ENCODE measurements at places on chromosomes 5 and 9.

GRCh38 chr5:1325870-1326531 lies 18.9 kb downstream of the CLPTM1L start:
- no peak for DNase-seq

DNA sequence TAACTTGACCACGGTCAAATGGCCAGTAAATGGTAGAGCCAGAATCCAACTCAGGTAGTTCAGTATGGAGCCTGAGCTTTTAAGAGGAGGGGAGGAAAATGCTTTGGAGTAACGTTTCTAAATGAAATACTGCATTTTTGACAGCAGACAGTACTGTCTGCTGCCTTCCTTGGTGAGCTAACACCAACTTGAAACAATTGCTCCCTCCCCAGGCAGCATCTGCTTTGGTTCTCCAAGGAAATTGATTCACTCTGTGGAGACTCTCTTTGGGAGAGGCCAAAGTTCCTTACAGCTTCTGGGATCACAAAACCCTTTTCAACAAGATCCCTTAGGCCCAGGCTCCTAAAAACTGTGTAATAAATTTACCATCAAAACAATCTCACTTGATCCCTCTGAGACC lies 75.2 kb upstream of the SSBP2 start:
- DNase-seq = no peak

GRCh38 chr9:134440636-134441226 lies 114.5 kb downstream of the RXRA start:
- DNase-seq = no peak

DNA sequence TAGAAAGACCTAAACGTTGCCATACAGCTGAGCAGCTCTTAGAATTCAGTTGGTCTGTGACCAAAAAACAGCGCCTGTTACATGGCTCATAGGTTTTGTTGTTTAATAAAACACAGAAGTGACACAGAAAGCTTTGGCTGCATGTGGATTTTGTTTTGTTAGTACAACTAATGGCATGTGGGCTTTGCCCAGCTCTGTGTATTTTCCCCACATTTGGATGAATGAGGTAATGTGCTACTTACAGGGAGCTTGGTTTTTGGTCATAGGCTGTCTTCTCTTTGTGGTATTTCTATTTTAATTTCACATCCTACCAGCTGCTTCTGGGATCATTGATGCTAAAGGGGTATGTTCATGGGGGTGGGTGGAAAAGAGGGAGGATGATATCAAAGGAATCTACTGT lies 37.0 kb upstream of the POU4F3 start:
- DNase-seq = no peak

GRCh38 chr5:76670508-76670907 lies 45.4 kb upstream of the F2R start:
- no peak for DNase-seq
